ENCODE measurements at places on chromosomes 11 and 22.

- DNase-seq: peak; percentile 14
These were observed 679 bp downstream of the TUG1 start for GRCh38 chr22:30969532-30970355.

- no peak for DNase-seq
These were observed 90.4 kb upstream of the SLC25A18 start for GRCh38 chr22:17472932-17473331.

GRCh38 chr11:134413826-134414731 is 2.0 kb upstream of the B3GAT1 start:
- no peak for DNase-seq

DNA sequence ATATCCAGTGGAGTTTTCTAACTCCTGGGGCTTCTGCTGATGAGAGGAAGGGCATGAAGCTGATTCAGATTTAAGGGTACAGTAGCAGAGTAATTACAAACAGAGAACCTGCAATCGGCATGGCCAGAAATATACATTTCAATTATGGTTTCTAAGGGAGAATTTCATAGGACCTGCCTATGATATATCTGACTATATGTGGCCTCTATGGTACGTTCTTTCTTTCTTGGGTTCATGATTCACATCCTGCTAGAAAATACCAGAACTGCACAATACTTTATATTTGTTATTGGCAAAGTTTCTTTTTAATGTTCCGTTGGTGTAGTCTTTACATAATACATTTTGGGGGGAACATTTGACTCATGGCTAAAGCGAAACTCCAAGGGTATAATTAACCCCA is 63.1 kb upstream of the TTC12 start:
- DNase-seq: no peak

GRCh38 chr22:44404341-44405020 is 91.7 kb upstream of the SHISAL1 start:
- DNase-seq: no peak

- peak; percentile 17 for DNase-seq
These were observed 619 bp downstream of the MSANTD2 start for GRCh38 chr11:124799348-124800225.

GRCh38 chr11:82889133-82890001 is 10.9 kb downstream of the PRCP start:
- no peak for DNase-seq

DNA sequence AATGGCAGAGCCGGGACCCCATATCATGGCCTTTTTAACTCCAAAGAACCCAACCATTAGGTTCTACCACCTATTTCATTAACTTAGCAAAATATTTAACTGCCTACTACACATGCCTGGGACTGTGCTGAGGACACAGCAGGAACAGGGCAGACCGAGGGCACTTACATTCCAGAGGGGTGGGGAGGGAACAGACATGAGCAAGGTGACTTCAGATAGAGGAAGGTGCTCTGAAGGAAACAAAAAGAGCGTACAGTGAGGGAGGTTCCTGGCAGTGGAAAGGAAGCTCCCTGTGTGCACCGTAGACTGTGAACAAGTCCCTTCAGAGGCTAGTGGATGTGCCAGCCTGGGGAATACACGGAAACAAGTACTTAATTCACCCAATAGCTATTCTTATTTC is 82.8 kb downstream of the NAT10 start:
- no peak for DNase-seq

GRCh38 chr11:3893311-3893710 is 37.8 kb downstream of the STIM1 start:
- DNase-seq: no peak

GRCh38 chr11:71397331-71397860 is 50.8 kb downstream of the DHCR7 start:
- no peak for DNase-seq

- DNase-seq: no peak
These were observed 40.5 kb downstream of the GGTLC2 start for GRCh38 chr22:22684580-22685561.

- no peak for DNase-seq
These were observed 1.9 kb downstream of the PATZ1 start for GRCh38 chr22:31344256-31344577.

DNA sequence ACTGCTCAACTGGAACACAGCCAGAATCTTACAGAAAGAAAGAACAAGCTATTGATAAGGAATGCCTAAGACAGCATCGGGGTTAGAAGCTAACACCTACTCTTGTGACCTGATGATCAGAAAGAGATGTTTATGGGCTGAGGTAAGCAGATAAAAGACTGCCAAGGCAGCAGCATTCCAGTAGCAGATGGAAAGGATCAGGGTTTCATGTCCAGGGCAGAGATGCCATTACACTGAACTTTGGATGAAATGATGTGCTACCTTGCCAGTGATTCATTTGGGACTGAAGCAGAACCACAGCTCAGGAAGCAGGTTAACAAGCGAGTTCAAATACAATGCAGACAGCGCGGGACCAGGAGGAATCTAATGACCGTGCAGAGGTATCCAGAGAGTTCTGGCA is 27.1 kb upstream of the APOA1 start:
- no peak for DNase-seq

DNA sequence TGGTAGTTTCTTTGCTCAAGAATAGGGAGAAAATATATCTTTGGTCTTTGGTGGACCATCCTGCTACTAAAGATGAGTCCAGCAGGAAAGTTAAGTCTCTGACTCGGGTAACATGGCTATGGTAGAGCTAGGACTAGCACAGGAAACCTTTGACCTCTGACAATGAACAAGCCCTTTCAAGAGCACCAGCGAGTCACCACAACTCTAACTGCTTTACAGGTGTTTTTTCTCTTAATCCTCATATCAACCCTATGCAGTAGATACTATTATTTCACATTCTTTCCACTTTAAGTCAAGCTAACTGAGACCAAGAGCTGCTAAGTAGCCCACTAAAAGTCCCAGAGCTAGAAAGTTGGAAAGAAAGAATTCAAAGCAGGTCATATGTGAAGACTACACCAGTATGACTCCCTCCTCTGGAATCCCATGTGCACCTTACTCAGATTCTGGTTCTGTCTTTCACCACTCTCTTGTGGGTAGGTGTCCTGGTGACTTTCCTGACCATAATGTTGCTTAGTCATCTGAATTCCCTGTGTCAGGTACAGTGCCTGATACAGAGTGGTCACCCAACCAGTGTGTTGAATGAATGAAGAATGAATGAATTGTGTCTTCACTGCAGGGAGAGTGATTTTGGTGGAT is 53.8 kb upstream of the ME3 start:
- no peak for DNase-seq

GRCh38 chr22:33379836-33380235 is 321.7 kb upstream of the SYN3 start:
- no peak for DNase-seq

DNA sequence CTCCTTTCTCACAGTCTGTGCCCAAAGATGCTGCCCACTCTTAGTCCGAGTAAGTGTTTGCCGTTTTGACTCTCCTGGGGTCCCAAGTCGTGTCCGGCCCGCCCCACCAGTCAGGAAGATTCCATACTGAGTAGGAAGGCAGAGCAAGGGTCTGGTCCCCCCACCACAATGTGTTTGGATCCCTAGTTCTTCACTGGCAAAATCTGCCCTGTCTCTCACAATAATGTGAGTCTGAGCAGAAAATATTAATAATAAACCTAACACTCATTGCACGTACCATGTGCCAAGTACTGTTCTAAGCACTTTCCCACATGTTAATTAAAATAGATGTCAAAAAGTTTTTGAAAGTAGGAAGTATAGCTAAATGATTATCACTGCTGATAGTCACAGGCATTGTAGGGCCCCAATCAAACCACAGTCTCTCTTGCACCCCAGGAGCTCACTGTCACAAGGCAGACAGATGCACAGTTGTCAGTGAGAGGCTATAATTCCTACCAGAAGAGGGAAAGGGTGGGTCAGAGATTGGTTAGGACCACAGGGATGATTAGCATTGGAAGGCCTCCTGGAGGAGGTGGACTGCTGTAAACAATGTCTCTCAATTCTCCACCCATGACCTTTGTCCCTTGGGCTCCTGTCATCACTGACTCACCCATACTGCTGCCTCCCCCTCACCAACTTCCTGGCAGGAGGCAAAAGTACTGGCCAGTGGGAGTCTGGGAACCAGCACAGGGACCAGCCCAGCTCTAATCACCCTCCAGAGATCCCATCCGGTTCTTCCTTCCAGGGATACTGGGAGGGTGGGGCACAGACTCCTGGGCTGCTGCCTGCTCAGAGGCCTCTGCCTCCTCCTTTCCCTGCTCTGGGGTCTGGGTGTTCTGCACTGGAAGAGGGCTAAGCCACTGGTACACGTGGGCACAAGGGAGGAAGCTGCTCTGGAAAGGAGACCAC is 1.0 kb upstream of the POLD4 start:
- no peak for DNase-seq

GRCh38 chr11:520428-521176 is 13.6 kb upstream of the RNH1 start:
- DNase-seq: no peak

DNA sequence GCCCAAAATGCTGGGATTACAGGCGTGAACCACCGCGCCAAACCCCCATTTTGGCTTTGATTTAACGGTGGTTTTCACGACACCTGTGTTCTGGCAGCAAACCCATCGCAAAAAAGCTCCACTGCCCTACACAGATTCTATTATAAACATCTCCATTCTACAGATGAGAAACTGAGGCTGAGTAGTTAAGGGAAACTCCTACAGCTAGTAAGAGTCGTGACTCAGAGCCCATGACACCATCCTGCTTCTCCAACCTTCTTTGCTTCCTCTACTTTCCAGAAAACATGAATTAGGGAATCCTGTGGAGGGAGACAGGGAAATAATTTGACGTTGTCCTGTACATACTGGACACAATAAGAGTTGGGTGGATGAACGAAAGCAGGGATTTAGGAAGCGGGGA is 429 bp upstream of the SNX15 start:
- no peak for DNase-seq

DNA sequence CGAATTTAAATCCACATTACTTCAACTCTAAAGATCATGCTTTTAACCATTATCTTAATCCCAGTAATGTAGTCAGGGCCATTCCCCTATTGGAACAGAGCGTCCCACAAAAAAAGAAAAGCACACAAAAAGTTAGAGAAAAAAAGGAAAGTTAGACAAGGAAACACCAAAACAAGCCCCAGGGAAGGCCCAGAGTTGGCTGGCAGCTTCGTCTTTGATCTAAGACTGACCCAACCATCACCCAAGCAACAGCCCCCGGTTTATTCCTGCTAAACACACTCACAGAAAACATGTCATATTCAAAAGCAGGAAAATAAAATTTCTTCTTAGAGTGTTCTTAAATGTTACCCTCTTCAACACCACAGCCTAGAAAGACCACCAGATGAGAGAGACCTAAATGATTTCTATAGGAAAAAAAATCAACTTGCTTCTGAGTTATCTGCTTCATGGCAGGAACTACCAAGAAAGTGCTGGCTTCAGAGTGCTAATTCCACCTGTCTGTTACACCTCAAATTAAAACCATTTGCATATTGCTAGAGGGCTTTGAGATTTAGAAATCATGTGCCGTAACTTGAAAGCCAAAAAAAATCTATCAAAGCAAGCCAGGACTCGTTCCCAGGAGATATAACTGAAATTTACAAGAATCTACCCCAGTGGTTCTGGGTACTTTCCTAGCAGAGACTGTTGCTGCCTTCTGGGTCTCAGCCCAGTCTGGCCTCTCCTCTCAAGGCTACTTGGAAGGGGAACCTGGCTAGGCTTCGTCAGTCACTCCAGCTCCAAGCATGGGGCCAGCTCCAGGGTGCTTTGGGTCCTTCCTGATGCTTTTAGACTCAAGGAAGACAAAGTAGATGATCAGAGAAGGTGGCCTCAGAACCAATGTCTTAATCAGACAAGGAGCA is 31.2 kb downstream of the POU2AF3 start:
- DNase-seq: no peak

GRCh38 chr11:116427903-116428637 is 344.7 kb downstream of the BUD13 start:
- no peak for DNase-seq

DNA sequence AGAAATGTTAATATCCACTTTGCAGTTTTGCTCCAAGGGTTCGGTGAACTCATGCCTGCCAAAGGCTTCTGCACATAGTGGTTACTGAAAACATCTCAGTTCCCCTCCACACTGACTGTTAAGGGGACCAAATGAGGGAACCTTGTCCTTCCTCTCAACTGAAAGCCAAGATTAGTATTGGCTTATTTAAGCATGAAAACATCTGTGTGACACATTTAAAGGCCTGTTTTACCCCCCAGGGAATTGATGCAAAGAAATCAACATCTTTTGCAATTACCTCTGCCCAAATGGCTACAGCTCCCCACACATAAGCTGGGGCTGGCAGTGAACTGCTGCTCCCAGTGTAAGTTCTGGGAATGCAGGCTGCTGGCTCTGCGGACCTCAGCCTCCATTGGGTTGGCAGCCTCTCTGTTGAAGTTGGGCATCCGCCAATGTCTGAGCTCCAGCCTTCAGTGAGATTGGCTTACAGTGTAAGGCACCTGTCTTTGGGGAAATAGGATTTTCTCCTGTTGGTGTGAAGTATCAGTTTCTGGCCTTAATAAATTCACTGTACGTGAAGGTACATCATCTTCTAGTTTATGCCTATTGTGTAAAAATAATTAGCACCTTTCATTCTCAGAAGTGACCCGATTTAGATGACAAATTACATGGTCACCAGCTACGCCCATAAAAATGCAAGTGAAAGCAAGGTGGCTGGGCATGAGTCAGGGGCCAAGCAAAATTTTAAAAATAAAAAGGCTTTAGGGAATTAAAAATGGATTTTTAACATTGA is 213.4 kb upstream of the SYN3 start:
- no peak for DNase-seq

DNA sequence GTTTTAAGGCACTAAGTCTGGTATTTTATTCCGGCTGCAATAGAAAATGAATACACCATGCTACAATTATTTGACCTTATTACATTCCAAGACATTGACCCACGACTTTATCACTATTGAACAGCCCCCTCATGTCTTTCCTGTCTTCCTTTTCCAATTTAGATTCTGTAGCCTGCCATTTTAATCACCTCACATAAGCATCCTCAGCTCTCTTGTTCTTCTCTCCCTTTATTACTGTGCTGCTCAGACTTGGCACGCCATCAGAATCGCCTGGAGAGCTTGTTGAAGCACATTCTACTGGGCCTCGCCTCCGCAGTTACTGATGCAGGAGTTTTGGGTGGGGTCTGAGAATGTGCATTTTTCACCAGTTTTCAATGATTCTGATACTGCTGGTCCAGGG is 38.7 kb upstream of the SWAP70 start:
- DNase-seq: no peak

GRCh38 chr11:63997801-63998337 is 11.6 kb downstream of the OTUB1 start:
- no peak for DNase-seq

- DNase-seq: no peak
These were observed 67.6 kb downstream of the INSC start for GRCh38 chr11:15182372-15182771.

- no peak for DNase-seq
These were observed 43.9 kb upstream of the LRRC32 start for GRCh38 chr11:76714493-76714892.

Measured in activated T-helper 1 cell treated with anti-CD3 and anti-CD28 coated beads, Interleukin-2, amount 50 U/mL, for 16 hours (primary cell).